Stimulated activated CD8-positive, alpha-beta memory T cell treated with anti-CD3 and anti-CD28 coated beads, Interleukin-15, amount 100 ng/mL, for 4 hours (primary cell): ENCODE measurements at places on chromosomes 3 and 15.

- no peak for DNase-seq
Measured at GRCh38 chr3:101179637-101180036, 140.7 kb downstream of the IMPG2 start.

DNA sequence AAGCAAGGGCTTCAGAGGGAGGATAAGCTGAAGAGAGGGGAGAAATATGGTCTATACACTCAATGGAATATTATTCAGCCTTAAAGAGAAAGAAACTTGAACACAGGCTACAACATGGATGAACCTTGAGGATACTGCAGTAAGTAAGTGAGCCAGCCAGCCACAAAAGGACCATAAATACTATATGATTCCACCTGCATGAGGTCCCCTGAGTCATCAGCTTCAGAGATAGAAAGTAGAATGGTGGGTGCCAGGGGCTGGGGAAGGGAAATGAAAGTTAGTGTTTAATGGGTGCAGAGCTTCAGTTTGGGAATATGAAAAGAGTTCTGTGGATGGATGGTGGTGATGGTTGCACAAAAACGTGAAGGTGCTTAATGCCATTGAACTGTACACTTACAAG lies 68.4 kb upstream of the SEC13 start:
- no peak for DNase-seq

- no peak for DNase-seq
Measured at GRCh38 chr3:133375403-133375745, 24.5 kb upstream of the BFSP2 start.

DNA sequence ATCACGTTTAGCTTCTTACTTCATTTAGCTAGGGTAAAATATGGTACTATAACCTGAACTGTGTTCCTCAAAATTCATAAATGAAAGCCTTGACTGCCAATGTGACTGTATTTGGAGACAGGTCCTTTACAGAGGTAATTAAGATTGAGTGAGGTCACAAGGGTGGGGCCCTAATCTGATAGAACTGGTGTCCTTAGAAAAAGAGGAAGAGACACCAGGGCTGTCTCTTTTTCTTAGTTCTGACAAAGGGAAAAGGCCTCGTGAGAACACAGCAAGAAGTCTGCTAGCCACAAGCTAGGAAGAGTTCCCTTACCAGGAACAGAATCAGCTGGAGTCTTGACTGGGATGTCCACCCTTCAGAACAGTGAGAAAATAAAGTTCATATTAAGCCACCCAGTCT lies 162.7 kb downstream of the GMNC start:
- DNase-seq, result no peak

GRCh38 chr3:109137761-109138160 lies 1.2 kb downstream of the C3orf85 start:
- DNase-seq, result no peak

- no peak for DNase-seq
Measured at GRCh38 chr3:62939707-62940106, 64.5 kb upstream of the CADPS start.
